ENCODE measurements at places on chromosomes 2 and 18. TPM values are rescaled to one million over a fixed set of nuclear protein-coding genes. Genes with fewer than 3 reads are reported as not detected.

The RMND5A gene
- total RNA-seq, result 45.0 TPM

DNA sequence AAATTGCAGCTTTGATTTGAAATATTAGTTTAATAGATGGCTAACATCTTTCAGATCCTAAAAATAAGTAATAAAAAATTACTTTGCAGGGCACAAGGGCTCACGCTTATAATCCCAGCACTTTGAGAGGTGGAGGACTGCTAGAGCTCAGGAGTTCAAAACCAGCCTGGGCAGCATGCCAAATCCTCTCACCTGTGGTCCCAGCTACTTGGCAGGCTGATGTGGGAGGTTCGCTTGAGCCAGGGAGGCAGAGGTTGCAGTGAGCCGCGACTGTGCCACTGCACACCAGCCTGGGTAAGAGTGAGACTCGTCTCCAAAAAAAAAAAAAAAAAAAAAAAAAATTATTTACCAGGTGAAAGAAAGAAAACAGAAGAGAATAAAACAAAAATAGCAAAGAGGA is 449.8 kb downstream of the NRXN1 start:
- H3K27ac ChIP-seq, result no peak overlapping the region
- H3K36me3 ChIP-seq, result no peaks in the 10 kb centered on the region
- H3K4me1 ChIP-seq, result no peaks in the 10 kb centered on the region

The TDRD15 gene
- not detected for total RNA-seq

DNA sequence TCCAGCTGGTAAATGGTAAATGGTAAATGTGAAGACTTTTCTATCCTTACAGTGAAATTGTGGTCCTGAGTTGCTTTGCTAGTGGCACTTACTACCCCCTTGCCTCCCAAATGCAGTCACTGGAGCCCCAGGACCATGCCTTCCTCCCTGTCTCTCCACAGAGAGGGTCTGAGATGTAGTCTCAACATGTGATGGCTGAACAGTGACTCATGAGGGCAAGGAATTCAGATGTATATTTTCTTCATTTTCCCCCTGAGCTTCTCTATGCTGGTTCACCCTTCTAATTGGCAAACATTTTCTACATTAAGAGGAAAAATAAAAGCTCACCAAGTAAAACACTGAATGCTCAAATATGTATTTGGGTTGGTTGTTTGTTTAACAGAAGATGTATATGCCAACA is 232.0 kb downstream of the SH3BP4 start:
- peaks cover 26% of the 10 kb centered on the region for H3K4me1 ChIP-seq
- no peaks in the 10 kb centered on the region for H3K36me3 ChIP-seq
- H3K27me3 ChIP-seq, result peaks cover 10% of the 10 kb centered on the region
- H3K27ac ChIP-seq, result no peak overlapping the region
- H3K4me3 ChIP-seq, result no peak overlapping the region
- no peak for DNase-seq

The RETSAT gene
- total RNA-seq, result 39.8 TPM

DNA sequence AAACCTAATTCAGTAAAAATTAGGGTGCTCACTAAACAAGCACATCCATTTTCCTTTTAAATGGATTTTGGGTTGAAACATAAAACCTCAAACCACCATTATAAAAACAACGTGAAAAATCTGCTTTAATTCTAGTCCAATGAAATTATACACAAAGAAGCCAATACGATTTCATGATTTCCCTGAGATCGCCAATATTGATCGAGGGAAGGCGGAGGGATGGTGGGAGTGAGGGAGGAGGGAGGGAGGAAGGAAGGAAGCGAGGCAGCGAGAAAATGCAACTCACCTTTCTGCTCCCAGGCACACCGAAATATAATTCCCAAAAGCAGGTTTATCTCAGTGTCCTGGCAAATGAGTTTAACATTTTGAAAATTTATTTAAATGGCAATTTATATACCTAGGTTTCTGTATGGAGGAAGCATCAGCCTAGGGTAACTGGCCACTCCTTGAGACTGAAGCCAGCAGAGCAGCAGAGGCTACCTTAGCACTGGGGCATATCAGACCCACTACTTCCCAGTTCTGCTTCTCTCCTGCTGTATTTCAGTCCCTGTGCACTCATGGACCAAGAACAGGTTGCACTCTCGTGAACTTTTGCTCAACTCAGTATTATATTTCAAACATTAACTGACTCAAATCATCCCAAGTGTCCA is 2.3 kb upstream of the ONECUT2 start:
- H3K4me3 ChIP-seq, result peak overlapping the region; percentile 88
- H3K36me3 ChIP-seq, result no peaks in the 10 kb centered on the region
- peaks cover 5% of the 10 kb centered on the region for H3K4me1 ChIP-seq
- H3K27me3 ChIP-seq, result peaks cover 93% of the 10 kb centered on the region
- DNase-seq, result no peak
- H3K27ac ChIP-seq, result peak overlapping the region; percentile 20

DNA sequence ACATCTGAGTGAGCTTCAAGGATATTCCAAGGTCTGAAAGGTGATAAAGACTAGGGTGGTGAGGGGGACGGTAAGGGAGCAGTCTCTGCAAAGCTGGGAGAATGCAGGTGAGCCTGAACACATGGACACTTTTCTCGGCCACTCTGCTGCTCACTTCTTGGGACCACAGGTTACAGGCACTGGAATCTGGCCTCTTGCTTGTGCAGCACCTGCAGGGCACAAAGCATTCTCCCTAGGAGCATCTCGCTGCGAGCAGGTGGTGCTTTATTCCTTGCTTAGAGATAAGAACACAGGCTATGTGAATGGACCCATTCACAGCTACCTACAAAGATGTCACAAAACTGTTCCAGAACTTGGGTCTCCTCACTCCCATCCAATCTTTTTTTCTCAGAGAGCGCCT is 153.2 kb downstream of the DDX1 start:
- no peaks in the 10 kb centered on the region for H3K27me3 ChIP-seq
- H3K4me3 ChIP-seq, result no peak overlapping the region
- no peak overlapping the region for H3K27ac ChIP-seq
- H3K4me1 ChIP-seq, result peaks cover 40% of the 10 kb centered on the region
- DNase-seq, result no peak
- no peaks in the 10 kb centered on the region for H3K36me3 ChIP-seq

The CAPN14 gene
- 0.12 TPM for total RNA-seq

- no peak for DNase-seq
- H3K4me1 ChIP-seq, result no peaks in the 10 kb centered on the region
- H3K36me3 ChIP-seq, result no peaks in the 10 kb centered on the region
- H3K4me3 ChIP-seq, result no peak overlapping the region
Measured at GRCh38 chr2:175823002-175823706, 178.9 kb downstream of the LNPK start.

DNA sequence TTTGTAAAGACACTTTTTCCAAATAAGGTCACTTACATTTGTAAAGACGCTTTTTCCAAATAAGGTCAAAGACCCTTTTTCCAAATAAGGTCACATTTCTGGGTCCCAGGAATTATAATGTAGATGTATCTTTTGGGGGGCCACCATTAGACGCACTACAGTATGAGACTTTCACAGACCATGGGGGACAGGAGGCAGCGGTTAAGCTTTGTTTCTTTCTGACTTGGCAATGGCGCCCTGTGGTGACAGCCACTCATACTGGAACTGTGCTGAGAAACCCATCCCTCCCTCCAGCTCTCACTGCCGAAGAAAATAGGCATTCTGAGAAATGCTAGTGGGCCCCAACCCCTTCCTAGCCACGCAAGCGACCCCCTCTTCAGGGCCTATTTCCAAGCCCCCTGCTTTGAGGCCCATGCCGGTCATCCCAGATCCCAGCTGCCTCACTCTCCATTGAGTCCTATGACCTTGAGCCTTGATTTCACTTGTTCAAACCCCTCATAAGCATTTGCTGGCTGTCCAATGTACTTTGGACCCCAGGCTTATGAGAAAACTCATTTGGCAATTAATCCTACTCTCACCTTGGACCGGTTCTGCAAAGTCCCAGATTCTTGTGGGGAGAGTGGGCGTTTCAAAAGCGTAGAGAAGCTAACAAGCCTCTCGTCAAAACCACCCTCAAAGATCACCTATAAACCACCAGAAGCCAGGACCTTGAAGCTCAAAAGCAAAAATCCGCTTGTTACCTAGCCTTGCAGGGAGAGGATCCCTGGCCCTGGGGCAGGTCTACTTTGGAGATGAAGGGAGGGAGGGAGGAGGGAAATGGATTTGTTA is 11.3 kb upstream of the SPATA3 start:
- H3K27me3 ChIP-seq, result no peaks in the 10 kb centered on the region
- no peak for DNase-seq
- no peaks in the 10 kb centered on the region for H3K36me3 ChIP-seq
- no peak overlapping the region for H3K27ac ChIP-seq

DNA sequence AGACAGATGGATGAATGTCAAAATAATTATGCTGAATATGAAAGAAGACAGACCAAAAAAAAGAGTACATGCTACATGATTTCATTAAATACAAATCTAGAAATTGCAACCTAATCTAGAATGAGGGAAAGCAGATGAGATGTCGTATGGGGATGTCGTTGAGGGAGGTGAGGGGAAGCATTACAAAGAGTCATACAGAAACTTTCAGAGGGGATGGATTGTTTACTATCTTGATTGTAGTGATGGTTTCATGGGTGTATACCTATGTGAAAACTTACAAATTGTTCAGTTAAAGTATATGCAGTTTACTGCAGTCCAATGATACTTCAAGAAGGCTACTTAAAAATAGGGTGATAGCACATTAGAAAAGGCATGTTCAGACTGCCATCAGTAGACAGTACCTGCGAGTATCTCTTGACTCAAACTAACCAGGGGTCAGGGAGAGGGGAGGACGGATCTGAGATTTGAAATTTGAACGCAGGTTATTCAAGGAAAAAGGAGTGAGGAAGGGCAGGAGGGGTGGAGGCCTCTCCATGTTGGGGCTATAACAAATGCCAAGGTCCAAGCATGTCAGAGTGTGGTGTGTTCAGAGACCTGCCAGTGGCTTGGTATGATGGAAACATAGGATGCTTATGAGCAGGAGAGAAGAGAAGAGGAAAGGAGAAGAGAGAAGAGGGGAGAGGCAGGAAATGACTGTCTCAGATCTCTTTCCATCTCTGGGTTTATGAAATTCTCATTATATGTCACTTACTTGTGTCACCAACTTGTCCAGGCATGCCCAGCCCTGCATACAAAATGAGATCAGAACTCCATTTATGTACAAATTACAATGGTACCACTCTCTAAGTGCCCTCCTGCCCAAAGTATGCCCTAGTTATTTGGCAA is 257.3 kb upstream of the CXCR4 start:
- H3K27ac ChIP-seq, result no peak overlapping the region
- H3K4me1 ChIP-seq, result peaks cover 9% of the 10 kb centered on the region
- no peaks in the 10 kb centered on the region for H3K36me3 ChIP-seq
- H3K27me3 ChIP-seq, result no peaks in the 10 kb centered on the region
- H3K4me3 ChIP-seq, result no peak overlapping the region

DNA sequence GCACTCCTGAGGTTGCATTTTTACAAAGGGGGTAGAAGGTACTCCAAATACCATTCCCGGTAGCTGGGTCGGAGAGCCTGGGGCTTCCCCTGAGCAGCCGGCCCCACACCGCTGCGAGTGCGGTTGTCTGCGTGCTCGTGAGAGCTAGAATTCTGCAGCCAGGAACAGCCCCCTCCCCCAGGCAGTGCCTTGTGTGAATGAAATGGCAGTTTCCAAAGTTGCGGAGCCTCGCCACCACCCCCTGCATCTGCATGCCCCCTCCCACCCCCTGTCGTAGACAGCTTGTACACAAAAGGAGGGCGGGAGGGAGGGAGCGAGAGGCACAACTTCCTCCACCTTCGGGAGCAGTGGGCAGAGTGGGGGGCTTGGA is 1.1 kb downstream of the MYCN start:
- H3K4me3 ChIP-seq, result peak overlapping the region; percentile 95
- peaks cover 32% of the 10 kb centered on the region for H3K4me1 ChIP-seq
- peaks cover 9% of the 10 kb centered on the region for H3K27me3 ChIP-seq
- DNase-seq, result no peak

DNA sequence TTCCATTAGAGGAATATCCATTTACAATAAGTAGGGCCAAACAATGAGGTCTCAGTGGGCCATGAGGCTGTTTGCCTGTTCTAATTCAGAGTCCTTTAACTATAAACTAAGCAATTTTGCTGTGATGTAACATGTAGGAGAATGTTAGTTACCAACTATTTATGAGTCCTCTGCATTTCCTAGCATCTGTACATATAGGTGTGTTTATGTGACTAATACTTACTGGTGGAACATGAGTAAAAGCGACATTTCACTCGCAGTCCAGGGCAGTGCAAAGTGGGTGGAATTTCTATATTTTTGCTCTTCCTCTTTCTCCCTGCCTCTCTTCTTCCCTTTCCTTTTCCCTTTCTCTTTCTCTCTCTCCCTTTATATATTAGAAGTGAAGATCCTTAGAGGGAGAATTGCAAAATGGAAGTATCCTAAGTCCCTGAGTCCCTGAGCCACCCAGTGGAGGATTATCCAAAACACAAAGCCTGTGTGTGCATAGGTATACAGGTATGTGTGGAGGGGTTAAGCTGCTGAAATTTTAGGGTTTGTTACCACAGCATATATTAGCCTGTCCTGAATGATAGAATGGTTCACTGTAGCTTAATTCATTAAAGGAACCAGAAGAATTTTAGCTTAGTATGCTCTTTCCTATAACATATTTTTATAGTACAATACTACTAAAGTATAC is 487.0 kb upstream of the FANCL start:
- no peak overlapping the region for H3K4me3 ChIP-seq
- no peak for DNase-seq
- peaks cover 10% of the 10 kb centered on the region for H3K4me1 ChIP-seq
- no peaks in the 10 kb centered on the region for H3K36me3 ChIP-seq

GRCh38 chr2:79695248-79695647 is 182.4 kb downstream of the CTNNA2 start:
- no peak overlapping the region for H3K4me3 ChIP-seq
- H3K4me1 ChIP-seq, result no peaks in the 10 kb centered on the region
- H3K36me3 ChIP-seq, result no peaks in the 10 kb centered on the region
- DNase-seq, result no peak
- H3K27me3 ChIP-seq, result no peaks in the 10 kb centered on the region
- no peak overlapping the region for H3K27ac ChIP-seq

DNA sequence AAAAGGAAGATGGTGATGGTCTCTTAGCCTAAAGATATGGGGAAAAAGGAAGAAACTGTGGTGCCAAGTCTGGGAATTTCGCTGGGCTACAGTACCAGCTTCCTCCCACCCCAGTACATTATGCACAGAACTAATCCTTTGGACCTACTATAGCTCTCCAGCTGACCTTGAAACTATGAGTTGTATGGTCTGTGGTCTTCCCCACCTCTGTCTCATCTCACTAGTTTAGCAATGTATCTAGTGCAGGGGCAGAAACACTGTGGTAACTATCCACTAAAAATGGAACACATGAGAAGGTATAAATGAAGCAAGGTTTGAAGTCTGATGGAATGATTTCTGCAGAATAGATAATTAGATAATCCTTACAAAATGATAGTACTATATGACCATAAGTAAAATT is 190.4 kb upstream of the CCDC150 start:
- H3K27me3 ChIP-seq, result no peaks in the 10 kb centered on the region
- no peak overlapping the region for H3K27ac ChIP-seq
- no peak for DNase-seq
- H3K36me3 ChIP-seq, result no peaks in the 10 kb centered on the region

All from type B pancreatic cell (in vitro differentiated cells).